Fibroblast of skin of abdomen (primary cell): ENCODE measurements at places on chromosomes 4 and X.
A peak's percentile ranks its signal among the peaks of the same experiment; 100 is the strongest.

- peak; percentile 48 for DNase-seq
Measured at GRCh38 chr4:18689308-18690115, 668.0 kb upstream of the LCORL start.

DNA sequence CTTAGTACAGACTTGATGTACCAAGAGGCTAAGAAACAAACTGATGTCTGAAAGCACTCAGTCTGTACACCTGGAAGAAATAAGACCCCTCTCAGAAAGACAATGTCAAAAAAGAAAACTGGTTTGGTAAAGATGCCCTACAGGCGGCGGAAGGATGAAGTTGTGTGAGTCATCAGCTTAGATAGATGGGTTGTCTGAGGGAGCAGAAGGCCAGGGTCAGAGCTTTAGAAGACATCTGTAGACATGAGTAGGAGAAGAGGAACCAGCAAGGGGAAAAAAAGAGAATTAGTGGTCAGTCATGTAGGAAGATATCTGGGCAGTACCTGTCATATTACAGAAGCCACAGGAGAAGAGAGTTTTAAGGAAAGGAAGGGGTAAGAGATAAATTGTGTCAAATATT lies 8.3 kb downstream of the SRPX2 start:
- DNase-seq = no peak

DNA sequence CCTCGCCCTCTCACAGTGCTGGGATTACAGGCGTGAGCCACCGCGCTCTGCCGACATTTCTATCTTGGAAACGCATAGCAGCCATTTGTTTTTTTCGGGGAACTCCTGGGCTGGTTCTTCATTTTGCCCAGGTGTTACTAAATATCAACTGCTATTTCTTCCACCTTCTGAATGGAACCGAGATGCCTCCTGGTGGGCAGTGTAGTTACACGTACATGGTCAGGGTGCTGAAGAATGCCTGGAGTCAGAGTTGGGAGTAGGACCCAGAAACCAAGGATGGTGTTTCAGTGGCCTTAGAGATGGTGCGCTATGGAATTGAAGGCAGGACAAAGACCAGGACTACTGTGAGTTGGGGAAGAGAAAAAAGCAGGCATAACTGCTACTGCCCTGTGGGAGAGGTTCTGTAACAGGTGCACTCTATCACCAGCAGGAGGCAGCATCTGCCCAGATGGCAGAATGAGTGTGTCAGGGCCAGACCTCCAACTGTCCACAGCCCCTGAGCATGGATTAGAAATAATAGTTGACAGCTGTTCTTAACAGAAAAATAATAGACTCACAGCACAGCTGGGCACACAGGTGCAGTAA lies 81.7 kb downstream of the ZC4H2 start:
- no peak for DNase-seq

GRCh38 chr4:10099499-10100325 lies 16.9 kb downstream of the WDR1 start:
- DNase-seq = no peak

DNA sequence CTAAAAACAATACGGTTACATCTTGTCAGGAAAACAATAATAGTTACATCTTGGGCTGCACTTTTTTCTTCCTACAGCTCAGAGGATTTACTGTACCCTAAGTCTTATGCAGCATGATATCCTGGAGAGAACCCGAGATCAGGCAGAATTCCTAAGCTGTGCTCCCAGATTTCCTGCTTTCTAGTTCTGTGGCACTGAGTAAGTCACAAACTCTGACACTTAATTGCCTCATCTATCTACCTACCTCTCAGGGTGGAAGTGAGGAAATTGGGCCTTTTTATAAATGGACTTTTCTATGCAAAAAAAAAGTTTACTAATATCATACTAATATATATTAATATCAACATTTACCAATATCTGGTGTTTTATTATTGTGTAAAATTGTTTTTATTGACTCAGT lies 438.5 kb downstream of the INPP4B start:
- peak; percentile 38 for DNase-seq

- DNase-seq = no peak
Measured at GRCh38 chr4:76993787-76994641, 44.5 kb downstream of the SEPTIN11 start.

DNA sequence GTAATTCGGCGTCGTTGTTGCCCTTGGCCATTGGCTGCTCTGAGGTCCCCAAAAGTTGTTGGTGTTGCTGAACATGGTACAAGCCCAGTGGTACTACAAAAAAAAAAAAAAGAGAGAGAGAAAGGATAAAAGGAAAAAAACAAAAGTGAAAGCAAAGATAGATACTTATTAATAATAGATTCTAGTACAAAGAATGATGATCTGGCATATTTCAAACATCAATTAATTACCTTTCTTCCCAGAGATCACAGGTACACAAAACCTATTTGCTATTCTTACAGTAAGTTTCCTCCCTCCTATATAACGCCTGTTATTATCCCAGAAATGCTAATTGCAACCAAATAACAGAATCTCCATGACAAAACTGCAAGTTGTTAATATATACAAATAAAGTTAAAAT lies 188.9 kb downstream of the FBXW7 start:
- no peak for DNase-seq
